ENCODE measurements at places on chromosomes 2 and 18. TPM values are rescaled to one million over a fixed set of nuclear protein-coding genes. Genes with fewer than 3 reads are reported as not detected.

- DNase-seq, result no peak
Observed at GRCh38 chr2:177241711-177242120, 22.8 kb downstream of the NFE2L2 start.

DNA sequence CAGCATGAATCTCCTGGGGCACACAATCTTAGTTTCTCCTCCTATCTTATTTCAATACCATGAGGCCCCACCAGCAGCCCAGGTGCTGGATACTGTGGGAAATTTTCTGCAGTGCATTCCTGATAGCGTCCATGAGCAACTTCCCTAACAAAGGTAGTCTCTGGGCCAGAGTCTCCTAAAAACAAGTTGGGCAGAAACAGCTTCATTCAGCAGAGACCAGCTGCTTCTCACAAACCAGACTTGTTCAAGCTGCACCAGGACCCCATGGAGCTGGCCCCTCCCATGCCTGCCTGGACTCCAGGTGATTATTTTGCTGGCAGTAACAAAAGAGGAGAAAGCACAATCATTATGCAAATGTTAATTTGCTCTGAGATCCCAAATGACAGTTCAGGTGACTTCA lies 31.4 kb downstream of the MYO5B start:
- DNase-seq, result no peak

DNA sequence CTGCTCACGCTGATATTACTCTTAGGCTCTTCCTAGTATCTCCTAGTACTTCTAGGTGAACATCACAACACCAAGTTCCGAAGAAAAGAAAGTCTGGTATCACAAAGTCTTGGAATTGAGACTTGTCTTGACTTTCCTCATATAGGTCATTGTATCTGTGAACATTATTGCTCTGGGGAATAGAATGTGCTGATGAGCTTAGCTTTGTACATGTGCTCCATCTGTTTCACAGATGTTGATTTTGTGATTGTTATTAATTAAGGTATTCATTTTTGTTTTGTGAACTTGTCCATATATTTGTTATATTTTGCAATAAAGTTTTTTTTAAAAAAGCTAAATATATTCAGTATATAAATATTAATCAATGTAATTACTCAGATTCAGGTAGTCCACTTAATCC lies 111.7 kb downstream of the BABAM2 start:
- no peak for DNase-seq

DNA sequence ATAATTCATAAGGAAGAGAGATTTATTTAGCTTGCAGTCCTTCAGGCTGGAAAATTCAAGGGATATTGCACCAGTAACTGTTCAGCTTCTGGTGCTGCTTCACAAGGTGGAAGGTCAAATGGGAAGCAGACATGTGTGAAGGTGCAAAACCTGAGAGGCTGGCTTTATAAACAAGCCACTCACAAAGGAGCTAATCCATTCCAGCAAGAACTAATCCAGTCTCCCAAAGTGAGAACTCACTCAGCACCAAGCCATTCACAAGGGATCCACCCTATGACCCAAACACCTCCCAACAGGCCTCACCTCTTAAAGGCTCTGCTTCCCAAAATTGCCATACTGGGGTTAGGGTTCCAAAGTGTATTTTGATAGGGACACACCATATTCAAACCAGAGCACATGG lies 1018.4 kb upstream of the ACVR2A start:
- no peak for DNase-seq

DNA sequence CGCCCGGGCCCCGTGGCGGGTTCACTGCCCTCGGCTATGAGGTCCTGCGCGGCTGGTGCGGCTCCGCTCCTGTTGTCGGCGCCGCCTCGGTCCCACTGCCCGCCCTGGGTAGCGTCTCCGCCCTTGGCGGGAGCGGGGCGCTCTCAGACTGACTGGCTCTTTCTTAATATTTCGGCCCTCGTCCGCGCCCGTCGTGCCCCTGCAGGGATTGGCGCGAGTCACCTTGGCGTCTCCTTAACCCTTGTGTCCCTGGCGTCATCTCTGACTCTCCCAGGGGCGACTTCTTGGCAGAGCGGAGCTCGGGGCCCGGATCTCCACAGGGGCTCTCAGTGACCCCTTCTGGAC lies 1.3 kb downstream of the PTMA start:
- DNase-seq, result peak; percentile 17

GRCh38 chr2:123720760-123721159 lies 304.3 kb upstream of the CNTNAP5 start:
- no peak for DNase-seq

- no peak for DNase-seq
Observed at GRCh38 chr2:197875763-197876162, 71.4 kb downstream of the PLCL1 start.

DNA sequence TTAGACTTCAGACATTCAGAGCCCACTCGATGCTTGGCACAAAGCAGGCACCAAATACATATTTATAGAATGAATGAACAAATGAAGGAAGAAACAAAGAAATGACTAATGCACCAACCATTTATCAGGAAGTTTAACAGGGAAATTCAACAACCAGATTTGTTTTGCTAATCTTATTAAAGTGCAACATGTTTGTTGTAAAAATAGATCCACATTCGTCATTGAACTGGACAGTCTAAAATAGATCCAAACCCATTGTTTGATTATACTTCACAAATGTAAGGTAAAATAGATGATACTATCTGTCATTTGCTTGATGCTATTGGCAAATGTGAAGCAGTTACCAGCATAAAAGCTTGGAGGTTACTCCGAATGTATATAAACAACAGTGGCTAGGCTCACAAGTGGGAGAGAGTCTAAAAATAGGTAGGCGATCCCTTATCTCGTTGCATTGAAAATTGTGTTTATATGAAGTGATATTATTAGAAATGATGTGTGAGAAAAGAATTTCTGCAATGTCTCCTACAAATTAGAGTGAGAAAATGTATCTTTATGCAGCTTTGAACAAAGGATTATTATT lies 246.2 kb downstream of the NEDD4L start:
- DNase-seq, result no peak

DNA sequence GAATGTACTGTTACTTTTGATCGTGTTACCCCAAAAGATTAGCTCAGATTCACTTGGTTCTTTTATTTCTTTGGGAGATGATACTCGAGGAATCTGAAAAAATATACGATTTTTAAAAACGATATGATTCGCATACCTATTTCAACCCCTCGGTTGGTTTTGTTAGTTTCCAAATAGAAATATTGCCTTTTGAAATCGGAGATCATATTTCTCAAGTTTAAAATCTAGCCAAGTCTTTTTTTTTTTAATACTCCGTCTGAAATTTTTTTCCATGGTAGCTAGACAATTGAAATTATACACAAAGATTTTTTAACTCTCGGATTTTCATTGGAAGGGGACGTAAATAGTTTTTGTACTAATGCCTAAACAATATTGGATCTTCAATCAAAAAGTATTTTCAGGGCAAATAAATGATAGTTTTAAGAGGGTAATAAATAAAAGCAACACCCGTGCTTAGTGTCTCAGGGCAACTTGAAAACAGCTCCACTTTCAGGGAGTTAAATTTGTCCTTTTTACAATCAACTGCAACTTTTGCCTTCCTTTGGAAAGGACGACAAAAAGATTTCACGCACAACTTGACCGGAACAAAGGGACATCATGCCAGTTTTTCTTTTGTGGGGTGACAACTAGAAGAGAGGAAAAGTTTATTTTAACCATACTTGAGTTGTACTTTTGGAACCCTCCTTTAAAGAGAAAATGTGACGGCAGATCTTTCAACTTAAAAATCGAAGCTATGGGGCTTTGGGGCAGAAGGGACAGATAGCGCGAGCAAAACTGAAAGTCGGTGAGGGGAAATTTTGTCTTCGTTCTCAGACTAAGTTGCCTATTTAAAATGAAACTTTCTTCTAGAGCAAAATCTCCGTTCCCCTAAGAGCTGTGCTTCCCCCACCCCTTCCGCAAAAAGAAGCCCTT lies 5.8 kb upstream of the ONECUT2 start:
- no peak for DNase-seq

DNA sequence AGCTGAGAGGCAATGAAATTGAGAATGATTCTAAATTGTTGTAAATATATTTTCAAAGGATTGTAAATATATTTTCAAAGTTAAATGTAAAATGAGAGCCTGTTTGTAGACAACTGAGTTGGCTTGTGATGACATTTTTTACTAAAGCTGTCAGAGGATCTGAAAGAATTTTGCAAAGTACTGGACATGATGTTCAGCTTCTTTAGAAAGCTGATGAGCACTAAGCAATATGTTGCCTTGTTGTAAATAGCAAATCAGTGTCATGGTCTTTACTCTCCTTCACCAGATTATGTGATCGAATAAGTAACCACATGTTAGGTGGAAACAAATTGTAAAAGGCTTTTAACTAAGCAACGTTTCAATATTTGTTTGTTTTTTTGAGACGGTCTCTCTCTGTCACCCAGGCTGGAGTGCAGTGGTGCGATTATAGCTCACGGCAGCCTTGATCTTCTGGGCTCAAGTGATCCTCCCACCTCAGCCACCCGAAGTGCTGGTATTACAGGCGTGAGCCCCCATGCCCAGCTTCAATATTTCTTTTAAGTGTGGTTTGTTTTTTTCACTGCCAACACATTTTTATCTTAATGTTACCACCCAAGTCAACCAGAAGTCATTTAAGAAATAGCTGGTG lies 44.0 kb downstream of the E2F6 start:
- DNase-seq, result no peak

Gene B3GNT7
- polyA plus RNA-seq, result not detected
